Stimulated activated CD4-positive, alpha-beta T cell treated with anti-CD3 and anti-CD28 coated beads, TNF-alpha, amount 100 ng/mL, for 24 hours (primary cell): ENCODE measurements at places on chromosomes 12 and 14.

DNA sequence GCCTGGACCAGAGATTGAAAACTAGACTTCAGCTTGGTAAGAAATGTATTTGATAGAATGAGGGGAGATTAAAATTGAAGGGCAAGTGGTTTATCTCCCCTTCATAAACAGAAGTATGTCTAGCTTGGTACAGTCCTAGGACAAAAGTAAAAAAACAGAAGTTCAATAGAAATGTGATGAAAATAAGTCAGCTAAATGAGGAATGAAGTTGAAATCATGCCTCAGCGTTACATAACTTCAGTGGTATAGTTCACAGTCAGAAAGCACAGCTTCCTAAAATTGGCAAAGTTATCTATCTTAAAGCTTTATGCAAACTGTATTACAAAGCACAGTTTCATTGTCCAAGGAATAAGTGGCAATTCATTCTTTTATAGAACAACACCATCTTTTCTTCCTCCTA is 90.2 kb upstream of the SYT10 start:
- no peak for DNase-seq

DNA sequence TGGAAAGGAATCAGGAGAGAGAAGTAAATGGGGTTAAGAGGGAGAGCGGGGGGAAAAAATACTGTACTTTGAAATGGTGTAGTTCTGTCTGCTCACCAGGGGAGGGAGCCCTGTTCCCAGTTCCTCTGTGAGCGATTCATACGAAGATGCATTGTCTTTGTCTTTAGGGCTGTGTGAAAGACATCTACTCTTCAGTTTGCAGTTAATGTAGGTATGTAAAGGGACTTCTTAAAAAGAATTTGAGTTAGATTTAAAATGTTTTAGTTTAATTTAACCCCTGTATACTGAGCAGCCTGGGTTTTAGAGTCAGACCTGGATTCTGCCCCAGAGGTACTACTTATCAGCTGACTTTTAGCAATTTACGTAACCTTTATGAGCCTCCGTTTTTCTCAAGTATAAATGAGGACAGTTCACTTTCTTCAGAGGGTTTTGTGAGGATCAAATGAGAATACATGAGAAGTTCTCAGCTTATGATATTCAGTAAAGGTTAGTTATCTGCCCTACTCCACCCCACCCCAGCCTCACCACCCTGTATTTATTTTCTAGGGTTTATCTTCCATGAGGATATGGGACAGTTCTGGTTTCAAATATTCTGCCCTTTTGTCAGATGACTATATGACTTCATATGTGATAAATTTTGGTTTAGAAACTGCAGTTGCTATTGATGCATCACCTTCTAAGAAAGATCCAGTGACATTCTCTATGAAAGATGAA is 82.5 kb upstream of the EVL start:
- peak; percentile 40 for DNase-seq

- no peak for DNase-seq
Observed at GRCh38 chr12:74945771-74946198, 263.9 kb downstream of the KCNC2 start.

DNA sequence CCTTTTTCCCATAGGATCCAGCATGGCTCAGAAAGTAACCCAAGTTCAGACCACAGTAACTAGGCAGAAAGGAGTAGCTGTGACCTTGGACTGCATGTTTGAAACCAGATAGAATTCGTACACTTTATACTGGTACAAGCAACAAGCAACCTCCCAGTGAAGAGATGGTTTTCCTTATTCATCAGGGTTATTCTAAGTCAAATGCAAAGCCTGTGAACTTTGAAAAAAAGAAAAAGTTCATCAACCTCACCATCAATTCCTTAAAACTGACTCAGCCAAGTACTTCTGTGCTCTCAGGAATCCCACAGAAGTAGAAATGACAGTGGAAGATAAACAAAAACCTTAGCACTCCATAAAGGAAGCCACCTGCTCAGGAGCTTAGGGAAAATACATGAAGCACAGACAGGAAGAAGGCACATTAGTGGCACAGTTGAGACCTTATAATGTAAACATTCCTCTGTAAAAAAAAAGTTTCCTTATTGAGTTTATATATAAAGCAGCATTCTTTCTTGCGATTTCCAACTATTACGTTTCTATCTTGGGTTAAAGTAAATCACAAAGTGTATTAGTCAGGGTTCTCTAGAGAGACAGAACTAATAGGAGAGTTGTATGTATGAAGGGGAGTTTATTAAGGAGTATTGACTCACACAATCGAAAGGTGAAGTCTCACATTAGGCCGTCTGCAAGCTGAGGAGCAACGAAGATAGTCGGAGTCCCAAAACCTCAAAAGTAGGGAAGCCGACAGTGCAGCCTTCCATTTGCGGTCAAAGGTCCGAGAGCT is 398.4 kb downstream of the DAD1 start:
- no peak for DNase-seq

DNA sequence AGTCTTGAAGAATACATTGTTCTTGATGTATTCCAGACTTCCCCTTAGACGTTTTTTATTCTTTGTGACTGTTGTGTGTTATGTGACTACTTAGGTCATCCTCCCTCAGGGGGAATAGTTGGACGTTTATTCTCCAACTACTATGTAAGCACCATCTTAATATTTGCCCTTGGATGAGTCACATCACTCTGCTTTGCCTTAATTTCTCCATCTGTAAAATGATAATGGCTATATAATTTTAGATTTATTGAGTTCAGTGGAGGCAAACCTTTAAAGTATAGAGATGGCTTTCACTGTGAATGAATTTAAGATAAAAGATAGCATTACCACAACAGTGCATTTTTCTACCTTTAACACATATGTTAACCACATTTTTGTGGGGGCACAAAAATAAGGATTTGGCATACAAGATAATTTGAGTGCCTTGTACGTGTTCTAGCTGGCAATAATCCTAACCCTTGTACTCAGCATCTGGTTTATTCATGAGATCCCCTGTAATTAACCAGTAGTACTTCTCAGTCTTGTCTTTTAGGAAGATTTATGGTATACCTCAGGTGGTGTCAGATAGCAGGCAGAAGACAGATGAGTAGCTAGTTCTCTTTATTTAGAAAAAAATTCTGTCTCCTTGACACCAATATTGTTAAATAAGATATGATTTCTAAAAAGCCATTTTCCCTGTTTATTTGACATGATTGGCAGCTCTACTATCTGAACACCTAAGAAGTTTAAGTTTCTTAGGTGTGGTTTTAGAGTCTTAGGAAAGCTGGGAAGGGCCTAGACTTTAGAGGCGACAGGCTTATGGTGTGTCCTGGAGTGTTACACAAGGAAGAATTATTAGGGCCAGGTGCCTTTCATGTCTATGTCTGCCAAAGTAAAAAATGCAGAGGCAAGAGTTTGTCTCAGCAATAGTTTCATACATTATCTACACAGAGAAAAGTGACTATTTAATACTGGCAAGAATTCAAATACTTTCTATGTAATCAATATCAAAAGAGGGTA is 152.3 kb downstream of the RAD51B start:
- no peak for DNase-seq

- no peak for DNase-seq
Observed at GRCh38 chr12:92945659-92946220, 16.6 kb upstream of the EEA1 start.

GRCh38 chr14:37081218-37081617 is 91.2 kb downstream of the SLC25A21 start:
- DNase-seq, result no peak
